Cardiac ventricle fibroblast (primary cell): ENCODE measurements at places on chromosomes 2 and 18. TPM values are rescaled to one million over a fixed set of nuclear protein-coding genes. Genes with fewer than 3 reads are reported as not detected.

SIX3 gene
- not detected in 2 replicates for total RNA-seq

TMEM247 gene
- total RNA-seq: not detected in 2 replicates

CCDC121 gene
- total RNA-seq: 1.7 and 2.5 TPM in 2 replicates

CTNNA2 gene
- not detected in 2 replicates for total RNA-seq

IRS1 gene
- 15.6 and 20.6 TPM in 2 replicates for total RNA-seq
